ENCODE measurements at places on chromosomes 3 and 15.

DNA sequence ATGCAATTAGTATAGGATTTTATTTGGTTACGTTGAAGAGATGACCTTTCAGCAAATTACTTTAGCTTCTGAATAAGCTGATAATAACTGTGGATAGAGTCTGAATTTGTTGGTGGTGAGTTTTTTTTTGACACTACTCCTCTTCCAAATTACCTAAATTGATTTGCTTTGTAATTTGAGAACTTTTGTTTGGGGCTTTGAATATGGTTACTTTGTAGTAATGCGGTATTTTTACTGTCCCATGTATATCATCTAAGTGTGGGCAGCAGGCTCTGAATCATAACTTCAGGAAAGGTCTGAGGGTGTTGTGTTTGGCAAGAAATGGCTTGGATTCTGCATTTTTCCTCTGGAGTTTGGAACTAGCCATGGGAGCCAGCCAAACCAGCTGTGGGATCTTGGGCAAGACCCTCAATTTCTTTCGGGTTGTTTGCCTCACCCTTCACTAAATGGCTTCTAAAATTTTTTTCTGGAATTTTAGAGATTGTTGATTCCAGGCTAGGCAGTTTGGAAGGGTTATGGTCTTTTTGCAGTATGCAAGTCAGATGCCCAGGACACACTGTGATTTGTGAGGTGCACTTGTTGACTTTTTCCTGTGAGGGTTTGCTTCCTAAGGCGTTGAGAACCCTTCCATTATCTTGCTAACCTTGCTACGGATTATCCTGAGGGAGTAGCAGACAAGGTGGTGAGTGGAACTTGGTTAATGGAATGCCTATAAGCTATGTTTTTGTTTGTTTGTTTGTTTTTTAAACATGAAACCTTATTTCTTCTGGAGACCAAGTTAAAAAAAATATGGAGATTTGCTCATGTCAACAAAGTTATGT is 10.4 kb downstream of the PTPRG start:
- DNase-seq = peak; percentile 88

DNA sequence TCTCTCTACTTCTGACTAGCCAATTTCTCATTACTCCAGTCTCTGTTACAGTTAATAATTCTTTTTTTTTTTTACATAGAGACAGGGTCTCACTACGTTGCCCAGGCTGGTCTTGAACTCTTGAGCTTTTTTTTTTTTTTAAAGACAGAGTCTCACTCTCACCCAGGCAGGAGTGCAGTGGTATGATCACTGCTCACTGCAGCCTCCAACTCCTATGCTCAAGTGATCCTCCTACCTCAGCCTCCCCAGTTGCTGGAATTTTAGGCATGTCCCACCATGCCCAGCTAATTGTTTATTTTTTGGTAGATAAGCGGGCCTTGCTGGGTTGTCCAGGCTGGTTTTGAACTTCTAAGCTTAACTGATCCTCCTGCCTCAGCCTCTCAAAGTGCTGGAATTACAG is 13.6 kb downstream of the IP6K1 start:
- DNase-seq = no peak

DNA sequence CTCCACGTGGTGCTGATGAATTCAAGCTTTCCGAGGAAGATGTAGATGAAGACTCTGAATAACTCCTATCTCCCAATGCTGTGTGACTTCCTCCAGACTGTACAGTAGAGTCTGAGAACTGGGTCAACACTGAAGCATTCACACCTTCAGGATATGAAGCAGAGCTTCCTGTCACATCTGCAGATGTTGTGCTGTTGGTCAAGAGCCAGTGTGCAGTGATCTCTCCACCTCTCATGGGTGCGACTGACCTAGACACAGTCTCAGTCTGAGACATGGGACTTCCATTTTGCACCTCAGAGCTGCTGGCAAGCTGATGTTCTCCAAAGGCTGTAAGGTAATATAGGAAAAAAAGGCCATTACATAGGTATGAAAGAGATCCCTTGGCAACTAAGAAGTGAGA is 36.5 kb downstream of the HEG1 start:
- no peak for DNase-seq

DNA sequence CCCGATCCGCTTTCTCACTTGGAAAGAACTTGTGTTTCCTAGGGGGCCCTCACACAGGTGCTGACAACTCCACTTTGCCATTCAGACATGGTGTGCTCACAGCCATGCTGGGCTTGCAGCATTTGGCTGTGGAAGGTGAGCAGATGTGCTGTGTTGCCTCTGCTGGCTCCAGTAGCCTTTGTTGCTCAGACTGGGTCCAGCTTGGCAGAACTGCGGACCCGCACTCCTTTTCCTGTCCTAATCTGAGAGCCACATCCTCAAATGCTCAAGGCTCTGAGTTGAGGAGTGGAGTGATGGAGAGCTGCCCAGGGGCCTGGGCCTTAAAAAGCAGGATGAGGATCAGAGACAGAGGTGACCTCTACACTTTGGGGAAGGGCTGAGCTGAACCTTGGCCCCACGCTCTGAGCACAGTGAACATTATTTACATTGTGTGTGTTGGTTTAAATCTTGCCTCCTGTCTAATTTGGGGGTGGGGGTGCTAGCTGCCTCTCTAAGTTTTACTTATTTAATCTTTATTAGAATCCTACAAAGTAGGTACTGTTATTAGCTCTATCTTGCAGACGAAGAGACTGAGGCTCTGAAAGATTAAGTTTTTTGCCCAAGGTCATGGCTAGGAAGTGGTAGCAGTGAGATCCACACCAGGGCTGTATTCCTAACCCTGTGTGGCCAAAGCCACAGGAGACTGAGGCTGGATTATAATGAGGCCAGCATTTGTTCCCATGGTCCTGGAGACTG is 17.2 kb downstream of the ACOX2 start:
- no peak for DNase-seq

GRCh38 chr3:103059432-103059831 is 624.6 kb downstream of the ZPLD1 start:
- DNase-seq = no peak

DNA sequence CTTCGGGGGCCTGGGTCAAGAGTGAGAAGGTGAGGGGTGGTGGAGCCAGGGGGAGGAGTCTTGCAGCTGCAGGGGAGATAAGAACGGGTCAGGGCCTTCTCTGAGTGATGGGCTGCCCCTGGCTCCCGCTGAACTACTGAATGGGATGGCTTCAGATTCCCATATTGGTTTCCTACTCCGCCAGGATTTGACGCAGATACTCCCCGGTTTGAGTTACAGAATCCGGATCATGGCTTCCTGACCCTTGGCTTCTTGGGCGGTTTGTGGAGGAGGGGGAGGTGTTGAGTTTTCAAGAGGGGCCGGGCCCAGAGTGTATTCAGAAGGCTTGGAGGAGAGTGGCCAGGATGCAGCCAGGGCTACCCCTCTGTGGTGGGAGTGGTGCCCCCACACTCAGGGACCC is 119.9 kb upstream of the ATP2B2 start:
- no peak for DNase-seq

Measured in fibroblast of skin of back (primary cell).